MV-4-11 (cell line): ENCODE measurements at places on chromosomes 16 and 17.
A peak's percentile ranks its signal among the peaks of the same experiment; 100 is the strongest.

DNA sequence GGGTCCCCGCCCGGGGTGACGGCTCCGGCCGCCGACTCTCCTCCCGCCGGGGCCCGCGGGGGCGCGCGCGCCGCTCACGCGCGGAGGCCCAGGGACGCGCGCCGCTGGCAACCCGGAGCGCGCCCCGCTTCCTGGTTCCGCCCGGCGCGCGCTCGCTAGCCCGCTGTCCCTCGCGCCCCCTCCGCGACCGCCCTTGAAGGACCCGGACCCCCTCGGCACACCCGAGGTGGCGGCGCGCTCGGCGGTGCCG, at the start of gene STAT5B:
STAT5B (minus strand) TSS at position 33 of the 250 bp plus-strand sequence. CDS start 44,264 bp downstream, outside the sequence.
- DNase-seq: peak; percentile 41

DNA sequence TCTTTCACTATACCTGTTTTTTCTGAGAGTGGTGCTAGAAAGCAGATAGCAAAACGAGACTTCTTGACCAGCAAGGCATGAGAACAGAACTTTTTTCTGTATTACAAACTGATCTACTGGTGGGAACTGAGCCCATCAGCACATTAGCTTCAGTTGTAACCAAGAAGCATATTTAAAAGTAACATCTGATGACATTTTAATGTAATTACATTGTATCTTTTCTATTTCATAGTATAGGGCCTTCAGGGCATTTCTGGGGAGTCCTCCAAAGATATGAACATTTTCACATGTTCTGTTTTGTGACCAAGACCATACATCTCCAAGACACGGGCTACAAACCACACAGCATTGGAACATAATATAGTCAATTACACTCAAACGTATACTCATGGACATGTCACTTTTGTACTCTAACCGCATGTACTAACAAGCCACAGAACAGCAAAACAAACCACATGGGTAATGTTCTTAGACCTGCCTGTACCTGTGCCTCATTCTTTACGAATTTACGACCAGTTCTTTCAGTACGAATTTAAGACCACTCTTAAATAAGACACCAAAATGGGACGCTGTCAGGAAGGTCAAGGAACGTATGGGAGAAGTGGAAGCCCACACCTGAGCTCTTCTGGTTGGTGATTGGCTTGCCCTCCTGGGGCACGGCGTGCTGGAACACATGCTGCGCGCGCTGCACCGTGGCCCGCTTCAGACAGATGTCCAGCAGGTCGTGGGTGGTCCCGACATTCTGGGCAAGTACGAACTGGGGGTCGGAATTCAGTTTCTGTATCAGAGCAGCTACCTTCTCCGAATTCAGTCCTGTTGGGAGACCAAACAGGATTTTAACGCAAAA, 825 bp downstream of the BLMH start:
- DNase-seq: no peak

DNA sequence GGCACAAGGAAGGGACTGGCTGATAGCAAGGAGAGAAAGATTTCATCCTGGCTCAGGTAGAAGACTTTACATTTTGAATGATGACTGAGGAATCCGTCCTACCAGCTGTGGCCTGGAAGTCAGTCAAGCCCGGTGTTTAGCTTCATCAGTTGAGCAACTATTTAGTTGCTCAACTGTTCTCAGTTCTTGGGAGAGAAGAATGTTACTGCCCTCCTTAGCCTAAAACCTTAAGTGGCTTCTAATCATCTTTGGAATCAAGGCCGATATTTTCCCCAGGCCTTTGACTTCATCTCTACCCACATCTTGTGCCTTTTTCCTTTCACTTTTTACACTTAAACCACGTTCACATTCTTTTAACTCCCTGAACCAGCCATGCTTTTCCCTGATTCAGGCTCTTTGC, 17.3 kb upstream of the RBL2 start:
- DNase-seq: peak; percentile 37

DNA sequence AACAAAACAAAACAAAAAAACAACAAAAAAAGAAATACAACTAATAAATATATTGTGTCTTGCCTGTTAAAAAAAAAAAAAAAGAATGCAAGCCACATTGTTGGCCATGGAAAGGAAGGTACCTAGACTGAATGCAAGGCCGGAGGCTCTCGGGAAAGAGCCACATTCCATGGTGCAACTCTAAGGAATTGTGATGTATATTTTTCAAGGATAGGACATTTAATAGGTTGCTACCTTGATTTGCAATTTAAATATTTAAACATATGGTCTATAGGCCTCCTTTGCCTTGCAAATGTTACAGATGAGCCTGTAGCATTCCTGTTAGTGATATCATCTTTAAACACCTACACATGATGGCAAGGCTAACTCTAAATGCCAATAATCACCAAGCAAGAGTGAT, 650.9 kb downstream of the TOX3 start:
- no peak for DNase-seq

GRCh38 chr16:4060009-4060408, 56.2 kb downstream of the ADCY9 start:
- DNase-seq: no peak

DNA sequence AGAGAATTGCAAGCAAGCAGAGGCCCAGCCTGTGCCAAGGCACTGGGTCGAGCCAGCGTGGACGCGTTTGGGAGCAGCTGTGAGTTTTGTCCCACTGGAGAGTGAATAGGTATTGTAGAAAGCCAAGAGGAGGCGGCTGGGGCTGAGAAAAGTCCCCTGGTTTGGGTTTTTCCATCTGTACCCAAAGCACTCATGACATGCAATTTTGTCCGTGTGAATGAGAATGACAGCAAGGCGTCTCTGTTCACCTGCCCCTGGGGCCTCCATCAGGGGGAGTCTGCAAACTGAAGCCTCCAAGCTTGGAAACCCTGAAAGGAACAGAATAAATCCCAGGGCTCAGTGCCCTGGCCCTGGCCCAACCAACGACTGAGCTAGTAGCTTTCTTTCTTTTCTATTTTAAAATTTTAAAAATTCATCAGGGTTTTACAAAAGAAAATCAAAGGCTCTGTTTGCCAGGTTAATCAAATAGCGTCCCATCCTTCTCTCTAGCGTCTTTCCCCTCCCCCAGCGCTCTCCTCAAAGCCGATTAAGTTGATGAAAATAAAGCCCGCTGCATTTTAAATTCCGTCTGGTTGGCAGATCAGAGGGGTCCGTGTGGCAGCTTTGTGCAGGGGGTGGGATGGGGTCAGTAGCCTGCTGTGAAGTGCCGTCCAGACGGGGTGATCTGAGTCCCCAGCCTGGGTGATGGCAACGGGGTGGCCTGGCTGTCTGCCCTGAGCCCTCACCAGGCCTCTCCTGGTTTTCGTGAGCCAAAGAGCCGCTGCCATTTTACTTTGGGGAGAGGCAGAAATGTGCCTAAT, 171.0 kb downstream of the KATNIP start:
- DNase-seq: no peak

DNA sequence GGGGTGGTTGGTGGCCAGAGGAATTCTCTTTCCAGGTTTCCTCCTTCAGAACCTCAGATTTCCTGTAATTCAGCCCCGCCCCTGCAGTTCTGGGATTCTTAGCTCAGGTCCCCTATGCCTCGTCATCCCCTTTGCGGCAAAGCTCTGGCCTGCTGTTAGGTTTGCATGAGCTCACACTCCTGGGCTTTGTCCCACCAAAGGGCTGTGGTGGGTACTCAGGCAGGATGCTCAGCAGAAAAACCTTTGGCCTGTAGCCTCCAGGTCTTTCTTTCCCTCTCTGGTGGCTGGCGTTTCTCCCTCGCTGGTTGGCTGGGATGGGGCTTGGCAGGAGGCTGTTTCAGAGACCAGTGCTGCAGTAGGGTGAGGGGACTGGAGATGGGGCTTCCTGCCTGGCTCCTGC, 9.6 kb upstream of the PLEKHG4 start:
- DNase-seq: no peak
